SK-N-SH (cell line): ENCODE measurements at places on chromosomes 7 and 10. TPM values are rescaled to one million over a fixed set of nuclear protein-coding genes. Genes with fewer than 3 reads are reported as not detected.

- no peak for DNase-seq
Measured at GRCh38 chr10:11593612-11594011, 17.8 kb downstream of the USP6NL start.

DNA sequence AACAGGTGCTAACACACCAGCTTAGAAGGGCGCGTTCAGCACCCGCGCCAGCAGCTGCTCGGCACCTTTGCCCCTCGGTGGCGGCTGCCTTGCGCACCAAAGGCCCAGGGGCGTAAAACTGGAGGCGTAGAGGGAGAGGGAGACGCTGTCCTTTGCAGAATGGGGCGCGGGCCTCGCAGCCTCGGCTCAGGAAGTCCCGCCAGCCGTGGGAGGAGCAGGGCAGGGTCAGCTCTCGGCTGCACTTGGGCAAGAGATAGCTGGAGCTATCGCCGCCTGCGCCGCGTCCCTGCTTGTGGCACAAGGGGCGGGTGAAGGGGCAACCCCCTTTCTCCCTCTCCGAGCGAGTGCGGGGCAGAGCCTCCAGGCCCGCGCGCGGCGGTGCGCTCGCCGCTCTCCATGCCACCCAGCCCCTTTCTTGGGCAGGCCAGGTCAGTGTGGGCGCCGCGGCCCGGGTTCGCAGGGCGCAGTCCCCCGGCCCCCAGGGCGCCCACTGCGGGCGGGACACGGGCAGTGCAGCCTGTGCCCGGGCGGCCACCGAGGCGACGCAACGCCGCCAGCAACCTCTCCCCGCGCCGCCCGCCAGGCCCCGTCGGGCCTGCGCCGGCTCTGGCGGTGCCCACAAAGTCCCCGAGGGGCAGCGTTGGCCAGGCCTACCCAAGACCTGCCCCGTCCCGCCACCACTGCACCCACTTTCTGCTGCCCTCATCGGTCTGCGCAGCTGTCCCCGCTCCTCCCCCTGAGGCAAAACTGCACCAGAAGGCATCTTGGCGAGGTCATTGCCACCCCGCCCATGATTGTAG, 4.1 kb downstream of the NEUROD6 start:
- DNase-seq, result peak; percentile 41

DNA sequence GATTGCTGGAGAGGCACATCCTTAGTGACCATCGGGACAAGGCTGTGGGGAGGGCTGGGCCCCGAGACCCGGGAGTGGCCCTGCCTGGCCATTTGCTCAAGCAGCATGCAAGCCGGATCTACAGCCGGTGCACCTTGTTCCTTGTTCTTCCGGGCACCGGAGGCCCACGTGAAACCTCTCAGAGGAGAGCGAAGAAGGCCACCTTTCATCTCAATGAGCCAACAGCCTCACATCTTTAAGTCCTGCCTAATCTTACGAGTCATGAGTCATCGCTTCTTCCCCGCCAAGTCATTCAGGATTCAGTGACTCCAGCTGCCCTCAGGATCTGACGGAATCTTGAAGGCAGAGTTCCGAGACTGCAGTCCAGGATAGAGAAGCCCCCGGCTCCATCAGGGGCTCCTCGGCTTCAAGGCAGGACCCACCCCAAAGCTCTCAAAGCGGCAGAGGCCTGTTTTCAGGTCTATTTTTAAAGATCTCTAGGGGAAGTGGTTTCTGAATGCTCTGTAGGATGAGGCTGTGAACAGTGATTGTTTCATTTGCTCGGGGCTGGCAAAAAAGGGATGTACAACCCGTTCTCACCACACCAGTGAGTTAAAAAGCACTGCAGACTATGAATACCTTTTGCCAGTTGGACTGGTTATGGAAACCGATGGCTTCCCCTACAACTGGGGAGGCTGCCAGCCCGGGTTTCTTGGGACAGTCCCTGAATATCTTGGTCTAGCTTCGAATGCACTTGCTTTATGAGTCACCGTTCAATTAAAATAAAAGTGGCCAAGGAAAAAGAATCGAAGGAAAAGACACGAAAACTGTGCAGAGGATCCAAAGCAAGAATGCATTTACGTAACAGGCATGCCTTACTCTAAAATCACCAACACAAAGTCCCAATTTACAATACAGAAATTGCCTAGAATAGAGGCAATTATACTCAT, 57.2 kb upstream of the ECHDC3 start:
- no peak for DNase-seq

The TMEM270 gene
- 0.71 and 0.96 TPM in 2 replicates for polyA plus RNA-seq

The SGCE gene
- polyA plus RNA-seq, result 69.5 and 91.3 TPM in 2 replicates

The OR2A5 gene
- not detected in 2 replicates for polyA plus RNA-seq

The SPAM1 gene
- polyA plus RNA-seq, result not detected in 2 replicates

The IDI2 gene
- not detected in 2 replicates for polyA plus RNA-seq
